PC-3 (cell line): ENCODE measurements at places on chromosomes 11 and 22. TPM values are rescaled to one million over a fixed set of nuclear protein-coding genes. Genes with fewer than 3 reads are reported as not detected.

The PDGFD gene
- 3.7 and 5.0 TPM in 2 replicates for total RNA-seq

The DGAT2 gene
- 14.3 and 18.5 TPM in 2 replicates for total RNA-seq

The MS4A6A gene
- not detected in 2 replicates for total RNA-seq

The CEP126 gene
- total RNA-seq, result 1.0 and 2.5 TPM in 2 replicates

DNA sequence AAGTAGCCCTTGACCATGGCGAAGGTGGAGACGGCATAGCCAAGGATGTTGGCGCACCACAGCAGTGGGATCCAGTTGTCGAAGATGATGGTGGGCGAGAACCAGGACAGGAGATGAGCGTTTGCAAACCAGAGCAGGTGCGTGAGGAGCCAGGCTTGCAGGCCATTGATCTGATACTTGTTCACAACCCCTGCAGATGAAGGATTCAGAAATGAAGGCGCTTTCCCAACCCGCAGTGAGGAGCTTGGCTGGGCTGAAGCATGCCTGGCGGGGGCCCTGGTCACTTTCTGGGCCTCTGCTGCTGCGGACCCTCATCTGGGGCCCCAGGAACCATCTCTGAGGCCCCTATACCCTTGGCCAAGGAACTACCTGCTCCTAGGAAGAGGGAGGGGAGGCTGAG, 6.9 kb downstream of the DHCR7 start:
- DNase-seq, result no peak
- peaks cover 74% of the 10 kb centered on the region for H3K36me3 ChIP-seq
- H3K27me3 ChIP-seq, result no peaks in the 10 kb centered on the region

DNA sequence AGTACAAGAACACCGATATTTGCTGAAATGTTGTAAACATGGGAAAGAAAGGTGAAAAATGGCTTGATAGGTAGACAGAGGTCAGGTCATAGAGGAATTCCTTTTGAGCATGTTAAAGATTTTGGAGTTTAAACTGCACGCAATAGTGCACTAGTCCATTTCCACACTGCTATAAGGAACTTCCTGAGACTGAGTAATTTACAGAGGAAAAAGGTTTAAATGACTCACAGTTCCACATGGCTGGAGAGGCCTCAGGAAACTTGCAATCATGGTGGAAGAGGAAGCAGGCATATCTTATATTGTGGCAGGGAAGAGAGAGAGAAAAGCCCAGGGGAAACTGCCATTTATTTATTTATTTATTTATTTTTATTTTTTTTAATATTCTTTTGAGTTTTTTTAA, 5.0 kb downstream of the OR10A5 start:
- H3K4me3 ChIP-seq, result no peak overlapping the region
- DNase-seq, result no peak
- no peaks in the 10 kb centered on the region for H3K36me3 ChIP-seq
- H3K4me1 ChIP-seq, result no peaks in the 10 kb centered on the region
- H3K27me3 ChIP-seq, result no peaks in the 10 kb centered on the region

DNA sequence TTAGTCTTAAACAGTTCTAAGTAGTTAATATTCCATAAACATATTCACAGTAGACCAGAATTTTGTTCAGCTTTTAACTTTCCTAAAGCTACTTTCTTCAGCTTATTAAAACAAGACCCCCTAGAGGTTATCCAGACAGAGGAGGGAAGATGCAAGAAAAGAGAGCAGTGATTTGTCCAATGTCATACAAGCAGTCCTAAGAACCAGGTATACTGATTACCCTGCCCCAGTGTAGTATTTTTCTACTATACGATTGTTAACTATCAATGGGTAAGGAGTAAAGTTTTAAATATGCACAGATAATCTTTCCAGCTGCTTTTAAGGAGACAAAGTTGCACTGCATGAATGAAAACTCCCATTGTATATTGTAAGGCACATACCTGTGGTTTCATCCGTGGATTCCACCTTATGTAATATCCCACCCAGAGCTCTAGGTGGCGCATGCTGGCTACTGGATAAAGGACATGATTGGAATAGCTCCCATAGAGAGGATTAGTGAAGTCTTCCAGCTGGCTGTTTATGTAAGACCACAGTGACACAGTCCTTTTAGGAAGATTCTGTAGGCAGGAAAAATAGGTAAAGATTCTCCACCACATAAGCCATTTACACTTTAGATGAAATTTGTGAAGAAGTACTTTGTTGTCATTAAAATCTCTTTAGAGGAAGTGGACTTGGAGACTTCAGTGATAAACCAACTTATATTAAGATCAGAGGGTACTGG, 45.6 kb downstream of the CEP57 start:
- no peak overlapping the region for H3K4me3 ChIP-seq
- H3K27me3 ChIP-seq, result no peaks in the 10 kb centered on the region
- H3K4me1 ChIP-seq, result peaks cover 38% of the 10 kb centered on the region
- H3K27ac ChIP-seq, result no peak overlapping the region
- peaks cover 56% of the 10 kb centered on the region for H3K36me3 ChIP-seq
- DNase-seq, result peak; percentile 94
